Motor neuron (in vitro differentiated cells): ENCODE measurements at places on chromosomes 5 and 9. TPM values are rescaled to one million over a fixed set of nuclear protein-coding genes. Genes with fewer than 3 reads are reported as not detected.

DNA sequence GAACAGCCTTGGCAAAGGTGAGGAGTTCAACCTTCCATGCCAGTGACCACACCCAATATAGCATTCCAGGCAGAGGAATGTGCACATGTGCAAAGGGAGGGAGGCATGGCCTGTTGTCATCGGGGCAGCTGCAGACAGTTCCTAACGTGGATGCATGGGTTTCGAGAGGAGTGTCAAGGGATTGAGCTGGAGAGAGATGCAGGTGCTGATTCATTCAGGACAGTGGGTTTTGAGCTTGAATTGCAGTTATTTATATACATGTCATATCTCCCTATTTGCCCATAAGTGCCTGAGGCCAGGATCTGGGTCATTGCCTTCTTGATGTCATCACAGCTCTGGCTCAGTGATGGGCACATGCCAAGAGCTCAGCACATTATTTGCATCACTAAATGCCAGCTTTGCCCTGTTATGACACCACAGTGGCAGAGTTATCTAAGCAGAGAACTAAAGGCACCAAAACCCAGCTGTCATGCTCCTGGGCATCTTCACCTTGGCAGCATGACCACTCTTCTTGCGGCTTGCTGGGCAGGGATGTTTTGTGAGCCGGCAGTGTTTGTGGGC lies 278.0 kb downstream of the NTRK2 start:
- ATAC-seq = peak; percentile 82

- no peak for ATAC-seq
Measured at GRCh38 chr9:83012168-83012921, 50.6 kb downstream of the RASEF start.

- peak; percentile 74 for ATAC-seq
Measured at GRCh38 chr5:170420806-170421412, 31.7 kb upstream of the KCNMB1 start.

SCGB3A2 gene
- total RNA-seq = not detected in 2 replicates

DNA sequence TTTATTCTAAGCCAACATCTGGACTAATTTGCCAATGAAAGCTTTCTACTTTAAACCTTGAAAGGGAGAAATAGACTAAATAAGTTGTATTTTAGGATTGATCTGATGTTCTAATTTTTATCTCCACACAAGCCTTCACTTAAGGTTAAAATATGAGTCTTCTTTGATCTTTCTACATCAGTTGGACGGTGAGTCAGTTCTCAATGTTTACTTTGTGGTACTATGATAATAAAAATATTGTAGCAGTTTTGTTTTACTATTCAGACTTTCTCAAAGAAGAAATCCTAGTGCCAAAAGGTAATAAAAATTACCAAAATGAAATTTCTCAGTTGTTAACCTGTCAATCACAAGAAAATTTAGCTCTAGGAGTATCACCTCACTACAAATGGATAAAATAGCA lies 203.5 kb upstream of the RGMB start:
- no peak for ATAC-seq

DNA sequence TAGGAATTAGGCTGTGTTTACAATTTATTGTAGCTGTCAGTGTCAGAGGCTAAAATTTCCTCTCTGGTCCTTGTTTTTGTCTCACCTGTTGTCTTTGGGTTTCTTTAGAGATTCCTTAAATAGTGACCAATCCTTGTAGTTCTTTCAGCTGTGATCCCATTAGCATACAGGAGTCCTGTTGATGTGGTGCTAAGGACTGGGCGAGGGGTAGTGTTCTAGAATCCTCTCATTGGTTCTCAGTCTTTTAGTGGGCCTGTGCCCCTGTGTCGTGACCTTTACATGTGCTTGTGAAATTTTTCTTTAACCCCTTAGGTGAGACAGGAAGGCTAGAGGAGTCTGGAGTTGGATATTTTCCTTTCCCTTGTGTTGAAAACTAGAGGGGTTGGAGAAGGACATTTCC lies 51.2 kb downstream of the ZNF618 start:
- ATAC-seq = no peak

HTR4 gene
- 0.20 TPM in 1 of 2 replicates, not detected in the other for total RNA-seq

DNA sequence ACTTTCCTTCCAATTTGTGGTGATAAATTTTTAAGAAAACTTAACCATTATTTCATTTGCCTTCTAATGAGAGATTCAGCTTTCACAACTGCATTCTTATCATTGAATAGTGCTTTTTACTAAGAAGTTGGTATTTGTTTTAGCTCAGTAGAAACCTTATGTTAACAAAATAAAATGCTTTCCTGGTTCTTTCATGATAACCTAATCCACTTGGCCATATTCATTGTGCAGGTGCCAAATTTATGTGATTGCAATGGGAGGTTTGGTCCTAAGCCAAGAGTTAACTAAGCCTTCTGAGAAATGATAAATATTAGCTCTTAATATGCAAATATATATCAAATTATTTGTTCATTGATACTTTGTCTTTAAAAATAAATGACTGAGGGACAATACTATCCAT lies 141.1 kb upstream of the TLE4 start:
- ATAC-seq = no peak

EIF4E1B gene
- 0.58 TPM in 1 of 2 replicates, not detected in the other for total RNA-seq

DRD1 gene
- 0.08 and 0.18 TPM in 2 replicates for total RNA-seq

DNA sequence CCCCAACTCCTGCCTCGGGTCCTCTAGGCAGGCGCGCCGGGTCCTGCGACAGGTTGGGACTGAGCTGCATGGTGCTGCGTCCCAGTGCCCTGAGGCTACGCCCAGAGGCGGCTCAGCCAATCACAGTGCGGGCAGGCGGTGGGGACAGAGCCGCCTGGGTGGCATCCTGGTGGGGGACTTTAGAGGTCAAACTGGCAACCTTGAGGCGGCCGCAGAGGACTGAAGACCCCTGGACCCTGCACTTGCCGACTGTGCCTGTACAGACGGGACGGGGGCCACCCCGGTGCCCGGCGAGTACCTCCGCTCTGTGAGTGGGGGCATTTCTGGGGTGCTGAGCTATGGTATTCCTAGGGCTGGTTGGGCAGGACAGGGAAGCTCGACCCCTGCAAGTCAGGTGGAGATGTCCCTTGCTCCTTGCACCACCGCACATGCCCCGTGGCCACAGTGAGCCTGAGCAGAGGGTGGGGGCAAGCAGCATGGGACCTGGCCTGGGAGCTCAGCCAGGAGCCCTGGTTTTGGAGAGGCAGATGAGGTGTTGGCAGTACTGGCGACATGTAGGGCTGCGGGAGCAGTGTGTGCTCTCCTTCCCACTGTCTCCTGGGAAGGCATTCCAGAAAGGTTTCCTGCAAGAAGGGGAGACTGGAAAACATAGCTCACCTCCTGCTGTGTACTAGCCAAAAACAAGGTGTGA lies 45.5 kb downstream of the CTSL start:
- ATAC-seq = peak; percentile 60

GRCh38 chr9:137445930-137446431 lies 4.8 kb upstream of the ENTPD8 start:
- ATAC-seq = no peak

SEMA6A gene
- total RNA-seq = 20.4 and 26.1 TPM in 2 replicates
